ENCODE measurements at places on chromosomes 11 and 22.

GRCh38 chr11:78825591-78826020 lies 250.9 kb upstream of the NARS2 start:
- no peak for DNase-seq

GRCh38 chr22:17107547-17107810 lies 13.7 kb downstream of the TMEM121B start:
- no peak for DNase-seq

DNA sequence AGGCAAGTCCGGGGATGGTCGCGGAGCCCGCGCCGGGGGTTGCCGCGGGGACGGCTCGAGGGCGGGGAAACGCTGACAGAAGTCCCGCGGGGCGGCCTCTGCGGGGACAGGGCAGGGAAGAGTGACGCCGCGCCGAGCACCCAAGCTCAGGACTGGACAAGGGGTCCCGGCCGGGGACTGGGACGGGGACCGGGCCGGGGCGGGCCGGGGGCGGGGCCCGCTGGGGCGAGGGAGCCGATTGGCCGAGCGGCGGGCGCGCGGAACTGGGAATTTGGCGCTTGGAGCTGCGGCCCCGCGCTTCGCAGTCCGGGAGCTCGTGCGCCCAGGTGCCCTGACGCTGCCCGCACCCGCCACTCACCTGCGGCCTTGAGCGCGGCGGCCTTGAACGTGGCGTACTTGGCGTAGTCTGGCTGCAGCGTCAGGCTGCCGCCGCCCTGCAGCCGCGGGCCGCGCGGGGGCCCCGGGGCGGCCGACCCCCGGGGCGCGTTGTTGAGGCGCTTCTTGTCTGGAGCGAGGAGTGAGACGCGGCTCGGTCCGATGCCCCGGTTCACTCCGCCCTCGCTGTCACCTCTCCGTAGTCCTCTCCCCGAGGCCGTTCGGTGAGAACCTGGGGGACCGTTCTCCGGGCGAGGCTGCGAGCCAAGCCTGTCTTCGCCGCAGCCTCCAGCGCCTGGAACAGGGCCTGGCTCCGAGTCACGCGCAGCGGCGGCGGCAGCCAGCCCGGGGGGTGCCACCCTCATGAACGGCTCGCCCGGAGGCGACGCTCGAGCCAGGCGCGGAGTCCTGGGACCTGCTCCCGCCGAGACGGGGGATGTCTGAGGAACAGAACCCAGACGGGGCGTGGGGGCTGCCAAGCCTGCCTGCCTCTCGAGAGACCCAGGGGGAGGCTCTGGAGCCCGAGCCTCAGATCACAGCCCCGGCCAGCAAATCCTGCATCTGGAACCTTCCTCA lies 4.5 kb downstream of the SHISA8 start:
- no peak for DNase-seq

DNA sequence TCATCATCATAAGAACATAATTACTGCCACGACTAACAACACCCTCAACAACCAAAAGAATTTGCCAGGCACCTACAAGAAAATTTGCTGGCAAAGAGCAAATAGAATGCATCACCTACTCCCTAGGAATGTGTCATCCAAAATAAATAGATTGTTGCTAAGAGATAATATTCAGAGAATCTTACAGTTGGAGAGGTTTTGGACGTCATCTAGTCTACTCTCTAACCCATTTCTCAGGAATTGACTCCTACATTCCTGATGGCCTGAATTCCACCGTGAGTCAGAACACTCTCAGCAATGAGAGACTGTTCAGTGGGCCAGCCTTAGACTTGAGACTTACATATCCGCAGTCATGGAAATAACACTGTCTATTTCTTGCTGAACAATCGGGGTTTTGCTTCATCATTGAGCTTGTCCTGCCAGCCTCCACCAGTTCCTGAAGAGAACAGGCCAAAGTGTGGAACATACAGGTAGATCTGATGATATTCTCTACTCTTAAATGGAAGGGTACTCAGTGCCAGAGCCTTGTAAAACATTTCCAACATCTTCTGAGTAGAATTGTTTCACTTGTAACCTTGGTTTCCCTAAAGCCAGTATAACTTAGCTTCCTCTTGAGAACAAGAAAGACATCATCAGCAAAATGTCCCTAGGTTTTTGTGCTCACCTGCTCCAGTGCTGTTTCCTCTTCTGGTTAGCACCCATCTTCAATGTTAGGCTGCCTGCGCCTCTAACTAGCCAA lies 8.3 kb downstream of the KIRREL3 start:
- peak; percentile 85 for DNase-seq

DNA sequence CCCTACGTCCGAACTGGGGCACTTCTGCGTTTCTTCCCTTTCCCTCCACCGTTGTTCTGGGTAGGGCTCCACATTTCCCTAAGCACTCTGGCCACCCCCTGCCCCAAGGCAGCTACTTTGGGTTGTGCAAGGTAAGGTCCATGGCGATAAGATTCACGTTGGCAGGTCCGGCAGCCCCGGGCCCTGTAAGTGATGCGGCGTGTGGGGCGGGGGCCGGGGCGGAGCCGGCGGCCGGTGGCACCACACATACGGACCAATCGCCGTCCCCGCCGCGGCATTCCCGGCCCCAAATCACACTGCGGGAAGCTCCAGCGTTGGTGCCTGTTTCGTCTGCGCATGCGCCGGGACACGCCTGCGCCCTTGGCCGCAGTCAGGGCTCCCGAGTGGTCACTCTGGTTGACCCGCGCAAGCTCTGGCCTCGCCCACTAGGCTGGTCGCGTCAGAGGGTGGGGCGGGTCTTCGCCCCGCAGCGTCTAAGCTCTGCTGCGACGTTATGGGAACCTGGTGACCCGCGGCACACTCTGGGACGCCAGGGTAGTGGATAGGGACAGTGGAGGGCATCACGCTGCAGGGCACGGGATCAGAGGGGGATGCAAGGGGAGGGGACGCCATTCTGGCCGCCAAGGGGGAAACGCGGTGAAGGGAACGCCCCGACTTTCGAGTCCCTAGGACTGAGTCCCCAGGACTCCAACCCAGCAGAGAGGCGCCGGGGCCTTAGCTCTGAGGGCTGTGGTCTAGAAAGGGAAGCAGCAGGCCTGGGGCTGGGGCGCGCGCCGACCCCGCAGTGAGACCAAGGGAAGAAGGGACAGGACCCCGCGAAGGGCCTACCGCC lies 1.6 kb downstream of the FADS1 start:
- peak; percentile 91 for DNase-seq

DNA sequence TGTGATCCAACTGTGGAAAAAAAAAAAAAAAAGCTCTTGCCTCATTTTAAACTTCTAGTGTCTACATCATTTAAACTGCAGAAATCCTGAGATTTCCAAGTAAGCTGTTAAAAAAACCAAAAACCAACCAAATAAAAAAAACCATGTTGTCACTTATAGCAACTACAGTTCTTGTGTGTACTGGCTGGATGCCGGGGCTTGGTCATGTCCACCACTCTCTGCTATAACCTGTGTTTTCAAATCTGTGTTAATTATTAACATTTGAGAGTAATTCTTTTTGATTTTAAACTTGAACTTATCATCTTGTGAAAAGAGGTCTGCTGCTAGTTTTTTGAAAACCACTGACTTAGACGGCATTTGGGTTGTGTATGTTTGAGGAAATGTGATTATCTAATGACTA lies 32.2 kb upstream of the BID start:
- no peak for DNase-seq

- no peak for DNase-seq
Measured at GRCh38 chr11:534396-535209, 773 bp downstream of the HRAS start.

GRCh38 chr11:12949453-12949852 lies 59.7 kb upstream of the RASSF10 start:
- DNase-seq, result no peak

DNA sequence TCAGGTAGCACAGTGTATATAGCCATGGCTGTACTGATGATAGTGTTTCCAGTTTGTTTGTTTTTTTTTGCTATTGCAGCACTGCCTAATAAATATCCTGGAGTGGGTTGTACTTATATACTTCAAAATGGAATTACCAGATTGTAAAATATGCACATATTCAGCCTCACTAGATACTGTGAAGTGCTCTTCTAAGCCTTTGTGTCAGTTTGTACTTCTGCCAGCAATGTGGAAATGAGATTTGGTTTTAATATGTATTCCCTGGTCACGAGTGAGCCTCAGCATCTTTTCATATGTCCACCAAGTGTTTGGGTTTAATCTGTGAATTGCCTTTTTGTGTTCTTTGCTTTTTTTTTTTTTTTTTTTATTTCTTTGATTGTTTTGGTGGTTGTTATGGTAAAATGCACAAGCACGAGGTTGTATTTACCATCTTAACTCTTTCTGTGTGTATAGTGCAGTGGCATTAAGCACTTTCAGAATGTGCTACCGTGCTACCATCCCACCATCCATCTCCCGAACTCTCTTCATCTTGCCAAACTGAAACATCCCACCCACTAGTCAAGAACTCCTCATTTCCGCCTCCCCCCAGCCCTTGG lies 34.9 kb downstream of the ST3GAL4 start:
- no peak for DNase-seq
